Activated T-cell treated with anti-CD3 and anti-CD28 coated beads, Interleukin-2, amount 50 U/mL, for 4 hours (primary cell): ENCODE measurements at places on chromosomes 5 and 9. TPM values are rescaled to one million over a fixed set of nuclear protein-coding genes. Genes with fewer than 3 reads are reported as not detected.

TJP2 gene
- 5.8 TPM for total RNA-seq

DNA sequence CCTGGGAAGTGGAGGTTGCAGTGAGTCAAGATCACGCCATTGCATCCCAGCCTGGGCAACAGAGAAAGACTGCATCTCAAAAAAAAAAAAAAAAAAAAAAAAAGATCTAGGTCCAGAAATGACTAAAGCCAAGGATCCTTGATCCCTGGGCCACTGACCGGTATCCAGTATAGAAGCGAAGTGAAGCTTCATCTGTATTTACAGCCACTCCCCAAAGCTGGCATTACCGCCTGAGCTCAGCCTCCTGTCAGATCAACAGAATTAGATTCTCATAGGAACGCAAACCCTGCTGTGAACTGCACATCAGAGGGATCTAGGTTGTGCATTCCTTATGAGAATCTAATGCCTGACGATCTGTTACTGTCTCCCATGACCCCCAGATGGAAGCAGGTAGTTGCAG, 9.3 kb downstream of the CSNK1A1 start:
- no peak for DNase-seq

TOR1A gene
- total RNA-seq, result 42.4 TPM

GGTA1 gene
- total RNA-seq, result not detected

DNA sequence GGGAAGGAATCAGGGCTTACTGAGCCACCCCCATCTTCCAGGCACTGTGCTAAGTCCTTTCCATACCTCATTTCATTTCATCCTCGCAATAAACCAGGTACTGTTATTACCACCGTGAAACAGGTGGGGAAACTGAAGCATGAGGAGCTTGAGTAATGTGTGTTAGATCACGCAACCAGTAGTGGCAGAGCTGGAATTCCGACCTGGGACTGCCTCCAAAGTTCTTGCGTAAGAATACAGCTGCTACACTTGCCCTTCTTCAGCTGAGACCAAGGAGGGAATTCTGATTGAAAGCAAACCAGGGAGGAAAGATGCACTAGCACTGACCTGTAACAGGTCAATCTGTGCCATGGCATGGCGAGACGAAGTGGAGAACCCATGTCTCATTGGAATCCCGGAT, 113.4 kb upstream of the MSX2 start:
- no peak for DNase-seq

- no peak for DNase-seq
Observed at GRCh38 chr9:124078641-124079040, 67.1 kb downstream of the LHX2 start.

GRCh38 chr5:78698191-78698791, 49.7 kb upstream of the LHFPL2 start:
- DNase-seq, result no peak

- no peak for DNase-seq
Observed at GRCh38 chr5:76836585-76836984, 13.2 kb upstream of the S100Z start.

CCDC183 gene
- total RNA-seq, result not detected

- no peak for DNase-seq
Observed at GRCh38 chr5:32339198-32339597, 26.5 kb upstream of the MTMR12 start.

- no peak for DNase-seq
Observed at GRCh38 chr5:137145721-137146120, 353.4 kb downstream of the SPOCK1 start.

DNA sequence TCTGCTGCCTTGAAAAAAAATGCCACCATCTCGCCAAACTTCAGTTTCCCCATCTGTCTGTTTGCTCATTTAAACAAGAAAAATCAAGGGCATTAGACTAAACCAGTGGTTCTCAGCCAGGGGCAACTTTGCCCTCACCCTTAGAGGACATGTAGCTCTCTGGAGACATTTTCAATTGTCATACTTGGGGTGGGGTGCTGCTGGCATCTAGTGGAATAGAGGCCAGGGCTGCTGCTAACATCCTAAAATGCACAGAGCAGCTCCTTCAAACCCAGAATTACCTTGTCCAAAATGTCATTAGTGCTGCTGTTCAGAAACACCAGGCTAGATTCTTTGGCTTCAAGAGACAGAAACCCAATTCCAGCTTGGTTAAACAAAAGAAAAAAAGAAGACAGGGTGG, 71.1 kb upstream of the FOXE1 start:
- DNase-seq, result no peak

PCDHA4 gene
- total RNA-seq, result not detected

RAB3C gene
- total RNA-seq, result not detected

DNA sequence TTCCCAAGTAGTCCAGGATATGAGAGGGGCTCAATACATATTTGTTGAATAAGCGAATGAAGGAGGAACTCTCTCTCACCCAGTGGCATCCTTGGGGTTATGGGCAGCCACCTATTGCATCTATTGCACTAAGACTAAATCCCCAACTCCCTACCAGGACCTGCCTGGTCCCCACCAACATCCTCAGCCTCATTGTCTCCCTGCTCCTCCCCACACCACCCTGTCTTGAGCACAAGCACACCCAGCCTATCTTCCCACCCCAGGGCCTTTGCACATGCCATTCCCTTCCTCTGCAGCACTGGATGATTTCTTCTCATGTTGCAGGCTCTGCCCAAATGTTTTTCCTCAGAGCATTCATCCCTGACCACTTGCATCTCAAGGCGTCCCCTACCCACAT, 133.8 kb downstream of the BARX1 start:
- no peak for DNase-seq

GRCh38 chr9:27183131-27183530, 74.1 kb downstream of the TEK start:
- no peak for DNase-seq

GRCh38 chr5:135654761-135655467, 76.1 kb upstream of the CXCL14 start:
- no peak for DNase-seq

TLE1 gene
- 0.49 TPM for total RNA-seq

GRCh38 chr9:31078175-31078574, 1306.3 kb upstream of the ACO1 start:
- no peak for DNase-seq

DNA sequence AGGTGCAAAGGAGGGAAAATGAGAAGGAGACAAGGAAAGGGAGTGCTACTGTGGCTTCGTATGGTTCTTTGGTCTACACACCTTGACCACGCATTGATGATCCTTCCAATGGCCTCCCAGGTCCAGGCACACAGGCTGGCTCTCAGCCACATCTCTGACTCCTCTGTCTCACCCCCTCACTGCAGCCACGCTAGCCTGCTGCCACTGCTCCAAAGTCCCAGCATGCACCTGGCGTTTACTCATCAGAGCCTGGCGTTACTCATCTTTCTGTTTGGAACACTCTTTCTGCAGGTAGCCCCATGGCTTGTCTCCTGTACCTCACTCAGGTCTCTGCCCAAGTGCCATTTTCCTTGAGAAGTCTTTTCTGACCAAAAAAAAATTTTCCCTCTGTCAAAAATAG, 195.5 kb downstream of the SNCAIP start:
- no peak for DNase-seq

GRCh38 chr5:15421381-15421780, 78.6 kb upstream of the FBXL7 start:
- no peak for DNase-seq

WDR38 gene
- not detected for total RNA-seq

DNA sequence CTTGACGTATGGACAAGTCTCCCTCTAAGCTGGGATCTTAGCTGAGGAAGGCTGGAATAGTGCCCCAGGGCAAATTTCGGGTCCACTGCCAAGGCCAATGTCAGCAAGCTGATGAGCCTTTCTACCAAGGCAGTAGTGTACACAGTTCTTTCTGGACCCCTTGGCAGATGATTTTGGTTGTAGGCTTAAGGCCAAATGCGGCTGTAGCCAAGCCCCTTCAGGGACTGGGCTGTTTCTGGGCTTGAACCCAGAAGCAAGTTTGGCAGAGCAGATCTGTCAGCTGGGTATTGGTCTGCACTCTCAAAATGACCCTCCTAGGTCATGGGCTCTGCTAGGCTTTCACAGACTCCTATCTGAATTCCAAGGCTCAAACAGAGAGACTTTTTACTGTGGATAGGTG, 121.6 kb downstream of the ADAMTSL1 start:
- DNase-seq, result no peak

DNA sequence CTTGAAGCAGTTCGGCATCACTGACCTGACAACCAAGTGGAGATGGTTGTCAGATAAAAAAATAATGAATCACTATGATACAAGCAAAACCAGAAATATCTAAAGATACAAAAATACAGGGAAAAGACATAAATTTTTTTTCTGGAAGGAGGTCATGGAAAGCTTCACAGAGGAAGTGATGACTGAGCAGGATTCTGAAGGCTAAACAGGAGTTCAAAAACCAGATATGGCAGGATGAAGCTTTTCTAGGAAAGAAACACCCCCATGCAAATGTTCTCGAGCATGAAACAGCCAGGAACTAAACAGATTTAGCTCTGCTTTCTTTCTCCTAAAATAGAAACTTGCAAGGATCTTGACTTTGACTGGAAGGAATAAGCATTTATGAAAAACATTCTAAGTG, 60.7 kb upstream of the IFNE start:
- no peak for DNase-seq

- DNase-seq, result no peak
Observed at GRCh38 chr9:121743441-121744001, 92.1 kb downstream of the DAB2IP start.

PCDHA3 gene
- not detected for total RNA-seq

- no peak for DNase-seq
Observed at GRCh38 chr9:104864675-104865104, 63.3 kb downstream of the ABCA1 start.

DNA sequence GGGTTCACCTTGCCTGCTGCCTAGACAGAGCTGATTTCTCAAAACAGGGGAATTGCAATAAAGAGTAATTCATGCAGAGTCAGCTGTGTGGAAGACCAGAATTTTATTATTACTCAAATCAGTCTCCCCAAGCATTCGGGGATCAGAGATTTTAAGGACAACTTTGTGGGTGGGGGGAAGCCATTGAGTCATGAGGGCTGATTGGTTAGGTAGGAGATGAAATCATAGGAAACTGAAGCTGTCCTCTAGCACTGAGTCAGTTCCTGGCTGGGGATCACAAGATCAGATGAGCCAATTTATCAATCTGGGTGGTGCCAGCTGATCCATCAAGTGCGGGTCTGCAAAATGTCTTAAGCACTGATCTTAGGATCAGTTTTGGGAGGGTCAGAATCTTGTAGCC, 159.1 kb upstream of the MAP1B start:
- no peak for DNase-seq

MSH3 gene
- total RNA-seq, result 14.6 TPM

RNF183 gene
- not detected for total RNA-seq

TRIP13 gene
- total RNA-seq, result 18.5 TPM

ENTREP1 gene
- 0.11 TPM for total RNA-seq

GRM6 gene
- not detected for total RNA-seq

GRCh38 chr5:57338068-57338867, 144.3 kb downstream of the ACTBL2 start:
- no peak for DNase-seq
